WTC11 (cell line): ENCODE measurements at places on chromosomes 16 and 17. TPM values are rescaled to one million over a fixed set of nuclear protein-coding genes. Genes with fewer than 3 reads are reported as not detected.

Gene C16orf95
- 5.7 to 7.5 TPM (median 7.1 TPM) in 3 replicates for total RNA-seq

Gene CSF3
- not detected in 3 replicates for total RNA-seq

Gene CALB2
- total RNA-seq, result 1.6 to 2.6 TPM (median 2.5 TPM) in 3 replicates

Gene NPIPA5
- 9.1 to 15.0 TPM (median 14.2 TPM) in 3 replicates for total RNA-seq

Gene ITGAL
- 0.64 to 1.1 TPM (median 1.0 TPM) in 3 replicates for total RNA-seq

Gene COASY
- 106 to 131 TPM (median 113 TPM) in 3 replicates for total RNA-seq

Gene TAT
- total RNA-seq, result 0.66 to 0.89 TPM (median 0.68 TPM) in 3 replicates

Gene SGSM2
- total RNA-seq, result 47.2 to 50.3 TPM (median 49.8 TPM) in 3 replicates

DNA sequence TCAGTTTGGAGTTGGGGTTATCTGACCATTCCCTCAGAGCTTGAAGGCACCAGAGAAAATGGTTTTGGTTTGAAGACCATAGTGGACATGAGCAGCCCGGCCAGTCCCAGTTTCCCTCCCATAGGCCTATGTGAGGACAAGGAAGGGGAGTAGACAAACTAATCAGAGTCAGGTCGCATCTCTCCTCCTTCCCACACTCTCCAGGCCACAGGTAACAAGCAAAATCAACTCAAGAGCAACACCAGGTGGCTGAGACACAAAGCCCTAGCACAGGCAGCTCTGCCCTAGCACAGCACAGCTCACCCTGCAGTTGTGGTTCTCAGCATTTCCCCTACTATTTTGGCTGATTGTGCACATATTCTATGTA, 7.2 kb downstream of the SUPT4H1 start:
- DNase-seq, result no peak

DNA sequence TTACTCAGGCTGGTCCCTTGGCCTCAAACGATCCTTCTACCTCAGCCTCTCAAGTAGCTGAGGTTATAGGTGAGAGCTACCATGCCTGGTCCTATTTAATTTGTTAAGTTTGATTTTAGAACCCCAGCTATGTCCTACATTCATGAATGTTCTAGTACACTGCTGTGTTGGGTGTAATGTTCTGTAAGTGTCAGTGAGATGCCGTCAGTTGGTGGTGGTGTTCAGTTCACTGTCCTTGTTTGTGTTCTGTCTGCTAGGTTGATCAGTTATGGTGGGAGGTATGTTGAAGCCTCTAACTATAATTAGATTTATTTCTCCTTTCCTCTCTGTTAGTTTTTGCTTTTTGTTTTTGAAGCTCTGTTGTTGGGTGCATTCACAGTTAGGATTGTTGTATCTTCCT, 8.3 kb downstream of the IST1 start:
- DNase-seq, result no peak

DNA sequence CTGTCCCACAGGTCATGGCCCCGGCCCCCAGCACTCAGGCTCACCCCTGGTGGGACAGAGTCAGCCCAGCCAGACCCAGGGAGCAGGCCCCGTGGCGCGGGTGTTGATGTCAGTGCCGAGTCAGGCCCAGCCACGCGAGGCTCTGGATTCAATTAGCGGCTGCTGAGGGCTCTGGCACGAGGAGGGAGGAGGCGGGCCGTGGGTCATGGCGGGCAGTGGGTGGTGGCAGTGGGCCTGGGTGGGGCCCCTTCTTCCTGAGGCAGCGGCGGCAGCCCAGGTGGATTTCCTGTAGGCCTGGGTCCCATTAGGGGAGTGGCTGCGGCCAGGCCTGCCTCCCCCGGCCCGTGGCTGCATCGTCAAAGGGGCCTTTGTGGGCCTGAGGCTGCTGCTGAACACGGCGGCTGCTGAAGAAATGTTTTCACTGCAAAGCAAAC, 12.9 kb downstream of the VASN start:
- no peak for DNase-seq

DNA sequence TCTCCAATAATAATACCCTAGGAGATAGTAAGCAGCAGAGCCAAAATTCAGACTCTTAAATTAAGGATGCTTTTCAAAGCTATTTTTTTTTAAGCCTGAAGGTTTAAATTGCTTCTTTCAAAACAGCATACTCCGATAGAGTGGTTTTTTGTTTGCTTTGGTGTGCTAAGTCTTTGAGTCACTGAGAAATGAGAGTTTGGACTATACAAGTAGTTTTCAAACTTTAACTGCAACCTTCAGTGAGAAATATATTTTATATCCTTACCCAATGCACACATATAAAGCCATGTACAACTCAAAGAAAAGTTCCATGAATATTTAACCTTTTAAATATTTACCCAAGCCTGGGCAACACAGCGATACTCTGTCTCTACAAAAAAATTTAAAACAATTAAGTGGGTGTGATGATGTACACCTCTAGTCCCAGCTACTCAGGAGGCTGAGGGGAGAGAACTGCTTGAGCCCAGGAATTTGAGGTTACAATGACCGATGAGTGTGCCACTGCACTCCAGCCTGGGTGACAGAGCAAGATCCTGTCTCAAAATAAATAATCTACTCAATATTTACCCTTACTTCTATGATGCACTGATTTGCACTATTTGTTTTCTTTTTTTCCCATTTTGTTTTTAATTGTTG, 19.2 kb downstream of the DCUN1D3 start:
- no peak for DNase-seq

- no peak for DNase-seq
Observed at GRCh38 chr17:32604966-32605365, 118.2 kb downstream of the CDK5R1 start.

DNA sequence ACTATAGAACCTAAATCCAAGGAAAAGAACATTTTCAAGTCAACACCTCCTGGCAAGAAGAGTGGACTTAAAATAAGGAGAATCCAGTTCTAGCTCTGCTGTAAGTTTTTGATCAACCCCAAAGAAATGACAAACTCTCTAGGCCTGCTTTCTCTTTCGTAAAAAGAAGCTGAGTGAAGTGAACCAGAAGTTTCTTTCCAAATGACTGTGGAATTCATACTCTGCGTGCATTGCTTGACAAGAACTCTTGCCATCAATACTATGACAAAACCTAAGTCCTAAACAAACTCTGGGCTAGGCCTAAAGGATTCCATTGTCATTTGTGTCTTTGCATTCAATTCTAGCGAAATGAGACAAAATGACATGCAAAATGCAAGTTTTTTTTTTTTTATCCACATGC, 187.5 kb upstream of the SOX9 start:
- DNase-seq, result no peak

GRCh38 chr17:42535155-42536047, 640 bp upstream of the NAGLU start:
- no peak for DNase-seq

DNA sequence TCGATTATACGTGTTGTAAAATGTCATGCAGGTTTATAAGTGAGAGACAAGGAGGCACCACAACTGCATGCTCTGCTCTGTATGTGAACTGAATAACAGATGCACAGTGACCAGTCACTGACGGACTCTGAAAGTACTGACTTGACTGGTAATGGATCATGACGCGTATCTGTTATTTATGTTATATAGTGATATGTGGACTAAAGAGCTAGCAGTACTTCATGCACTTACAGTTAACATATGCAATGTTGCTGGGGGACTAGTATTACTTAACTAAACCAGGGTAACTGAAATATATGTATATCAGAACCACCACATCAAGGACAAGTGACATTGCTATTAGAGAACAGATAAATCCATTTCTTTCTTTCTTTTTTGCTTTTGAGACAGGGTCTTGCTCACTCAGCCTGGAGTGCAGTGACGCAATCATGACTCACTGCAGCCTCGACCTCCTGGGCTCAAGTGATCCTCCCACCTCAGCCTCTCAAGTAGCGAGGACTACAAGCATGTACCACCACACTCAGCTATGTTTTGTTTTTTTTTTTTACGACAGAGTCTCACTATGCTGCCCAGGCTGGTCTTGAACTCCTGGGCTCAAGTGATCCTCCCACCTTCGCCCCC, 17.2 kb downstream of the COIL start:
- no peak for DNase-seq

DNA sequence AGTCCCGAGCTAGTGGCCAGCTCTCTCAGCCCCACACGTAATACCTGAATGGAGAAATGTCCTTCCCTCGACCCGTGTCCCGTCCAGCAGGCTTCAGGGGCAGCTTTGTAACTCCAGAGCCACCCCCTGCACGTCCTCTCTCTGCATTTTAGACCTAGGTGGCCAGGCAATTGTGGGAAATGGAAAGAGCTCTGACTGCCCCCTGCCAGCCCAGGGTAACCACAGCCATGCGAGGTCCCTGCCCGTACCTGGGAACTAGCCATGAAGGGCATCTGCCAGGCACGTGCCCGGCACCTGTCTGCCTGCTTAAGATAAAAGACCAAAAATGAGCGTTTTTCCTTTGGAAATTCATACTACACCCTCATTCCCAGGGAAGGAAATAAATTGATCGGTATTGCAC, 9.2 kb downstream of the MAPK8IP3 start:
- DNase-seq, result no peak

GRCh38 chr16:27202923-27203506, 311 bp upstream of the KDM8 start:
- DNase-seq, result peak; percentile 93

GRCh38 chr16:56041556-56042140, 149.6 kb upstream of the GNAO1 start:
- DNase-seq, result peak; percentile 71

GRCh38 chr17:64686705-64687104, 24.6 kb upstream of the SMURF2 start:
- no peak for DNase-seq

DNA sequence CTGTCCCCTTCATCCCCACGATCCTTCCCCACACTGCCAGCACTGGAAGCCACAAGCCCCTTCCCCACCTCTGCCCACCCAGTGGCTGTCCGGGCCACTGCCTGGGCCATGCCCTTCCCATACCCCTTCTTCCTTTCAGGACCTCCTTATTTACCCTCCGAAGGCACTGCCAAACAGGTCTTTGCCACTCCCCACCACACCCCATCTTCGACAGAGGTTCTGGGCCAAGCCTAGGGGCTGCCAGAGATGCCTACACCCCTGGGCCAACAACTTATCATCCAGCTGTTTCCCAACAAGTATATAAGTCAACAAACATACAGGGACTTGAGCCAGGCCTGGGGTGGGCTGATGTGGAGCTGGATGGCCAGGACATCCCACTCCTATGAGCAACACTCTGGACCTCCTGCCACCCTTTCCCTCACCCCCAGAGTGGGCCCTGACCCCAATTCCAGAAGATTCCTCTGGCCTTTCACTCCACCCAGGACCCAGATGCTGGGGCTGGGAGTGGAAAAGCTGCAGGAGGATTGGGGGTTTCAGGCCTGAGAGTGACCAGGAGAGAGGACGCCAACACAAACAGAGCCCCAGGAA, 1.5 kb upstream of the PPP1R1B start:
- no peak for DNase-seq

GRCh38 chr16:31149894-31150890, at the start of gene PRSS36:
TSS of gene PRSS36 (minus strand) at chr16:31150066. CDS start at chr16:31150035, 31 bp downstream.
- no peak for DNase-seq

DNA sequence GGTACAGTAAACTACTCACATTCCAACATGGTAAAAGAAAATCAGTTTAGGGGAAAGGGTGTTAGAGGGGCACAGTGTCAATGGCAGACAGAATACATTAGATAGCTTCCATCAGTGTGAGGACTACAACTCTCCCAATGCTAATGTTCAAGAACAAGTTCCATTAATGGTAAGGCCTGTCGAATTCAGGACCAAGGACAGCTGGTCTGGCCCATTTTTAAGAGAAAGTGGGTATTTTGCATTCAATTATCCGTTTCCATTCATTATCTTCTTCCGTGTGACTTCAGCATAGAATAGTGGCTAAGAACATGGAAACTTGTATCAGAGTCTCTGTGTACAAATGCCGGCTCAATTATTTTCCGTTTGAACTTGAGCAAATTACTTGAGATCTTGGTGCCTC, 98.4 kb downstream of the XYLT1 start:
- DNase-seq, result no peak

DNA sequence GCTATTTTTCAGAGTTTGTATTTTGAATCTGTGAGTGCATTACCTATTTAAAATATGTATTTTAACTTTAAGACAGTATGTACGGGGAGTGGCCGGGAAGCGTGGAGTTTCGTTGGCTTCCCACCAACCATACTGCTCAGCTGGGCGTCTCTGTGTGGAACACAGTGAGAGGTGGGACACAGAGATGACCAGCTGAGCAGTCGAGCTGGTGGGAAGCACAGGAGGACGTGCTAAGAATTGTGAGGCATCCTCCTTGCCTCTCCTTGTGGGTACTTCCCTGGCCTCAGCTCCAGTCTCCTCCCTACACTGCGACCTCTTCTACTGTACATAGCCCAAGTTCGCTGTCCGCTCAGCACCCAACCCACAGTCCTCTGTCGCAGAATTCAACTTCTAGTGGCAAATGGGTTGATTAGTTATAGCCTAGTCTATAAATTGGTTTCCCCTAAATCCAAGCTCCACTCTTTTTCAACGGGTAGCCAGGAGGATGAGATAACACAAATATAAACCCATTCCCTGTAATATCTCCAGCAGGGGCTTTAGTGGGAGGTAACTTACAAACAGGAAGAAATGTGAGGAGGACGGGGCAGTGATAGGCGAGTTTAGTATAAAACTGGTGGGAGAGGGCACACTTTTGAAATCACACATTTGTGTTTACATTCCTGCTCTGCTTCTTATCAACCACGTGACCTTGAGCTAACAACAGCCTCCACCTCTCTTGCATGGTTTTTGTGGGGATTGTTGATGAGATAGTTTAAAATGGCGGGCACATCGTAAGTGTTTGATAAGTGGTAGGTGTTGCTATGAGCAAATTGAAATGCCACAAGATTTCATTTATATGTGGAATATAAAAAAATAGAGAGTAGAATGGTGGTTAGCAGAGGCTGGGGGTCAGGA, 211.9 kb upstream of the HS3ST3A1 start:
- no peak for DNase-seq

DNA sequence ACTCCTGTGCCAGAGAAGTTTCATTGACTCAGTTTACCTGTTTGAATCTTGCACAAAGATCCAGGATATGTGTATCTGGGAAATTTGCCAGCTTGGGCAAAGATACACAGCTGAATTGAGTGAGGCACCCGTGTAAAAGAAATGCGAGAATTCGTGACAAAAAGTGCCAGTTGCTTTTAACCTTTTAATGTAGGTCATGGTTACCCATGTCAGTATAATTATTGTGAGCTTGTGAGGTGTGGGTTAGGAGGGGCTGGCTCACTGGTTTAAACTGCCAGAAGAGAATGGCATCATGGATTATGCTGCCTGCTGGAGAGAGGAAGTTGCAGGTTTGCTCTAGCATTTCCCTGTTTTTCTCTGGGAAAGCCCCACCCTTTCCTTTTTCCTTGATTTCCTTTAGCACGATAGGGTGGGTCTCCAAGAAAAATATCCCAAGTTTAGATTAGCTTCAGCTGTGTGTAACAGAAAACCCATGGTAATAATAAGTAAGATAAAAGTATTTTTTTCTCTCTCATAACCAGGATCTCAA, 24.8 kb upstream of the NDRG4 start:
- no peak for DNase-seq

- no peak for DNase-seq
Observed at GRCh38 chr17:50279181-50279526, 4.9 kb downstream of the TMEM92 start.

GRCh38 chr17:337866-338265, 14.7 kb downstream of the RPH3AL start:
- no peak for DNase-seq
